ENCODE measurements at places on chromosomes 1 and 21. TPM values are rescaled to one million over a fixed set of nuclear protein-coding genes. Genes with fewer than 3 reads are reported as not detected.
A peak's percentile ranks its signal among the peaks of the same experiment; 100 is the strongest.

RGS13 gene
- total RNA-seq, result not detected

DNA sequence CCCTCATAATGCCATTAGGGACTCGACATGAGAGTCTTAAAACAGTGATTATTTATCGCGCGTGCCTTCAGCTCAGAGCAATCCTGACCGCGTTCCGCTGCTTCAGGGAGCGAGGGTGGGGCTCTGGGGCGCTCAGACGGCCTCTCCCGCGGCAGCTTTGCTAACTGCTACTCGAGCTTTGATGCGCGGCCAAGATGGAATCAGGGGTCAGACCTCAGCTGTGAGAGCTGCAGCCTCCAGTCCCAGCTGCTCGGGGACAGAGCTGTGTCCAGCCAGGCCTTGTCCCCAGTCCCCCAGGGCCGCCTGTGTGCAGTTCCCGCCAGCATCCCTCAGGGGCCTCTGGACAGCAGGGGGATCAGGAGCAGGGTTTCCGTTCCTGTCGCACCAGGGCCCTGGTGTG, 104.6 kb upstream of the TTC34 start:
- H3K4me1 ChIP-seq, result no peaks in the 10 kb centered on the region
- H3K36me3 ChIP-seq, result no peaks in the 10 kb centered on the region
- peaks cover 60% of the 10 kb centered on the region for H3K27me3 ChIP-seq
- peak; percentile 67 for DNase-seq

- peaks cover 82% of the 10 kb centered on the region for H3K4me1 ChIP-seq
- peak overlapping the region; percentile 92 for H3K27ac ChIP-seq
- H3K27me3 ChIP-seq, result no peaks in the 10 kb centered on the region
These were observed 3.6 kb downstream of the EPS15 start for GRCh38 chr1:51515312-51515960.

DNA sequence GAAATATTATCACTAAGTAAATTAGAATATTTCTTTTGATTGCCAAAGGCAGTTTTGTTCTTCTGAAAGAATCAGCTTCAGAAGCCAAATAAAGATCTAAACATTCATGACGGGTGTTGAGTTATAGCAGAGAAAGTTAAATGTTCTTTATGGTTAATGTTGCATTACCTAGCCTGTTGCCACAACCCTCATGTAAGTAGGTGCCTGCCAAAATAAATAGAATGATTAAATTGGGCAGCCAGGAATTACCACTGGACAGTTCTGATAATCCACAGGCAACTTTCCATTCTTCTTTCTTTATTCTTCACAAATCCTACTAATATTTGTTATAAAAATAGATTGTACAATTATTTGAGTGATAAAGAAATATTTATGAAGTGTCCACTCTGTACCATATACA, 217.9 kb upstream of the NRIP1 start:
- no peaks in the 10 kb centered on the region for H3K27me3 ChIP-seq
- no peak overlapping the region for H3K27ac ChIP-seq
- no peak overlapping the region for H3K4me3 ChIP-seq
- no peaks in the 10 kb centered on the region for H3K4me1 ChIP-seq

DNA sequence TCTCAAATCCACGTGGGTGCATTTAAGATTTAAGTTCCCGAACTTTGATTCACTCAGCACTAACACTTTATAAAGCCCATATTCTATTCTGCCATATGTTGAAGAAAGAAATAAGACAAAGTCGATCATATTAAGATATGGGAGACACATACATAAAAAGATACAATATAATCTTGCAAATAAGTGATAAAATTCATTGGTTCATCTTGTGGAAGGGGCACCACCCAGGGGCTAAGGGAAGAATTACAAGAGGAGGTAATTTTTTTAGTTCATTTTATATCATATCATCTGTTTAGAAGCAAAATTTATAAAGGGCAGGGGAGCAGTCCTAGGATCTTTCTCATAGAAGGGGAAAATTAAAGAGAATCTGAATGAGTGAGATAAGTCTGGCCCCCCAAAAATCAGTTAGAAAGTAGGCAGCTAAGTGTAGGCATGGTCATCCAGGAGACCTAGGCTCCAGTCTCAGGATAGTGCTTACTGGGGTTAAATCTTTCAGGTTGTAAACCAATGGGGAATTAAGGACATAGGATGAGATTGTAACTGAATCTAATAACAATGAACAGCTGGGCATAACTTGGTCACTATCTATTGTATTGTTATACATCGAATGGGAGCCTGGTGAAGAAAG, 124.2 kb upstream of the L1TD1 start:
- H3K36me3 ChIP-seq, result no peaks in the 10 kb centered on the region
- H3K27me3 ChIP-seq, result no peaks in the 10 kb centered on the region
- no peak for DNase-seq
- no peak overlapping the region for H3K27ac ChIP-seq
- H3K4me1 ChIP-seq, result peaks cover 26% of the 10 kb centered on the region

DNA sequence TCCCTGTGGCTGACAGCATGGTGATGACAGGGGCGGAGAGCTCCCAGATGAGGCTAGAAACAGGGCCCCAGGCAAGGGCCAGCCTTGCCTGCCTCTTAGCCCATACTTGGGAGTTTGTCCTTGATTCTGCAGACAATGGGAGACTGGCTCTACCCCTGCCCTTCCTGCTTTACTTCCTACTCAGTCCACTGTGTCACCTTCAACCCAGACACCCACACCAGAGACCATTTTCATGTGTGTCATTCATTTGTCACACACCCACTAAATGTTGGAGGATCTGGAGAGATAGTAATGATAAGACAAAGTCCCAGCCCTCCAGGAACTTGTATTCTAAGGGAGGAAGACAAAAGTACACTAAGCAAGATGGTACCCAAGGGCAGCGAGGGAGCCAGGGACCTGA, 43.7 kb downstream of the SYT6 start:
- H3K27ac ChIP-seq, result no peak overlapping the region
- no peaks in the 10 kb centered on the region for H3K27me3 ChIP-seq
- no peaks in the 10 kb centered on the region for H3K4me1 ChIP-seq
- no peak overlapping the region for H3K4me3 ChIP-seq
- DNase-seq, result no peak
- H3K36me3 ChIP-seq, result no peaks in the 10 kb centered on the region

- no peak for DNase-seq
- no peaks in the 10 kb centered on the region for H3K4me1 ChIP-seq
- no peak overlapping the region for H3K4me3 ChIP-seq
- no peaks in the 10 kb centered on the region for H3K36me3 ChIP-seq
These were observed 107.1 kb downstream of the TLR5 start for GRCh38 chr1:223035724-223036478.

GRCh38 chr1:44032170-44032790, 1.0 kb upstream of the SLC6A9 start:
- no peaks in the 10 kb centered on the region for H3K36me3 ChIP-seq
- peak overlapping the region; percentile 89 for H3K27ac ChIP-seq
- no peak for DNase-seq
- H3K4me1 ChIP-seq, result peaks cover 65% of the 10 kb centered on the region

FCAMR gene
- total RNA-seq, result 0.58 TPM
